ENCODE measurements at places on chromosomes 13 and 19. TPM values are rescaled to one million over a fixed set of nuclear protein-coding genes. Genes with fewer than 3 reads are reported as not detected.

DNA sequence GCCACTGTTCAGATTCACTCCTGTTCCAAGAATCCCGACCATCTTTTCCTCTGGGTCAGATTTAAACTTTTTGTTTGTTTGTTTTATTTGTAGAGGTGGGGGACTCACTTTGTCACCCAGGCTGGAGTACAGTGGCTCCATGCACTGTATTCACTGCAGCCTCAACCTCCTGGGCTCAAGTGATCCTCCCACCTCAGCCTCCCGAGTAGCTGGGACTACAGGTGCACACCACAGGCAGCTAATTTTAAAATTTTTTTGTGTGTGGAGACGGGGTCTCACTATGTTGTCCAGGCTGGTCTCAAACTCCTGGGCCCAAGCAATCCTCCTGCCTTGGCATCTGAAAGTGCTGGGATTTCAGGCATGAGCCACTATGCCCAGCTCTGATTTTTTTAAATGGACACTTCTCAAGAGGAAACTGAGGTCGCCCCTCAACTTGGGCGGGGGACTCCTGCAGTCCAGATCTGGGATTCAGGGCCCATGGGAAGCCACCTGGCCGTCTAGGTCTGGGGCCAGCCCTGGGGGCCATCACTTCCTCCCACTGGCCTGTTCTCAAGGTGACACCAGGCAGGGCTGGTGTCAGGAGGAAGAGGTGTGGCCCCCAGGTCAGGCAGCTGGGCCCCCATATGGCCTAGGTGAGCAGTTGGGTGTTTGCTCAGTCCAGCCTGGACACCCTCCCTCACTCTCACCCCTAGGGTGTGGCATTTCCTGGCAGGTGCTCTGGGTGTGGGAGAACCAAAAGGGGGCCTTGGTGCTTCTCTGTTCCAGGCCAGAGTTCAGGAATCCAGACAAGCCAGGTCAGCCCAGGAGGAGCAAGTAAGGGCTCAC lies 1.3 kb downstream of the B3GNT3 start:
- no peak for DNase-seq
- no peaks in the 10 kb centered on the region for H3K36me3 ChIP-seq
- H3K27ac ChIP-seq: peak overlapping the region; percentile 14

- H3K27me3 ChIP-seq: no peaks in the 10 kb centered on the region
- no peak for DNase-seq
- no peaks in the 10 kb centered on the region for H3K36me3 ChIP-seq
- H3K4me1 ChIP-seq: peaks cover 20% of the 10 kb centered on the region
- peak overlapping the region; percentile 49 for H3K27ac ChIP-seq
- H3K4me3 ChIP-seq: no peak overlapping the region
Measured at GRCh38 chr19:47106821-47107201, 6.8 kb downstream of the ZC3H4 start.

DNA sequence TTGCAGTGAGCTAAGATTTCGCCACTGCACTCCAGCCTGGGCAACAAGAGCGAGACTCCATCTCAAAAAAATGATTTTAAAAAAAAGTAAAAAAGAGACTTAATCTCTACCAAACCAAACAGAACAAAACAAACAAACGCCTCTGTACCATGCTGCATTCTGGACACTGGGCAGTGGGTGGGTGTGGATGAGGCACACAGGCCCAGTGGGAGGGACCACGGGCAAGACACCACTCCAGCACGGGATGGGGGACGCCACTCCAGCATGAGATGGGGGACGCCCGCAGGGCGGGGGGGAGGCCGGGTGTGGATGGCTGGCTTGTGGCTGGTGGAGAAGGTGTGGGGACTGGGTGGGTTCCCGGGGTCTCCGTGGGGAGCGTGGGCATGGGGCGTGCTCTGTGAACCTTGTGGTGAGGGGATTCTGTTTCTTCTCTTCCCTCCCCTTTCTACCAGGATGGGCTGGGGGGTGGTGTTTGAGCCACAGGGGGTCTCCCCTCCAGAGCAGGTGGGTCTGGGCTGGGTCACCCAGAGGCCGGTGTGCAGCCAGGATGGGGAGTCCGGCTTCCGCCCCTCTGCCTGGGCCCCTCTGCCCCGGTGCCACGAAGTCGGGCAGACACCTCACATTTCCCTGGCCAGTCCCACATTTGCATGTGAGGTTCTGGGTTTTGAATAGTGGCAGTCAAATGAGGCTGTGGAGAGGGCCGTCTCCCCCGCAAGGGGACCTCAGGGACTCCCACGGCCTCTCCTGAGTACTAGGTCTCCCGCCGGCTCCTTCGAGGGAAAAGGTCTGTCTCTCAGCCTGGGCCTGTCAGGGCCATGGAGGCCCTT lies 23.9 kb upstream of the MATK start:
- peak; percentile 51 for DNase-seq
- no peaks in the 10 kb centered on the region for H3K27me3 ChIP-seq
- H3K27ac ChIP-seq: no peak overlapping the region
- no peaks in the 10 kb centered on the region for H3K36me3 ChIP-seq
- no peak overlapping the region for H3K4me3 ChIP-seq

- no peaks in the 10 kb centered on the region for H3K4me1 ChIP-seq
- H3K36me3 ChIP-seq: no peaks in the 10 kb centered on the region
- no peak for DNase-seq
- no peak overlapping the region for H3K27ac ChIP-seq
- no peak overlapping the region for H3K4me3 ChIP-seq
- H3K27me3 ChIP-seq: no peaks in the 10 kb centered on the region
Measured at GRCh38 chr13:51919531-51919930, 57.8 kb downstream of the CCDC70 start.

DNA sequence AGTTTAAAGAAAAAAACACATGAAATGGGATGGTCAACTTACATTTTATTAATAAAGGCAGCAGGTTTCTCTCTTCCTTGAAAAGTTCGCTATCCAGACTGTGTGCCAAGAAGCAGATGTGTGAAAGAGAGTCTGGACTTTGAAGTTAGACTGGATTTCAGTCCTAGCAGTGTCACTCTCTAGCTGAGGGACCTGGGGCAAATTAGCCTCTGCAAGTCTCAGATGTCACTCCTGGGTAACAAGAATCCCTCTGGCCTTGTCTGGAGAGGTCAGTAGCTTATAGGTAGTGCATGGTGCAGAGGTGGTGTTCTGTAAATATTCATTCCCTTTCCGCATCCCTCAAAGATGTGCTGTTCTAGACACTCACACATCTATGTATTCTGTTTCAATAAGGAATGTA lies 187.6 kb upstream of the RNF113B start:
- DNase-seq: no peak
- no peaks in the 10 kb centered on the region for H3K4me1 ChIP-seq
- H3K27me3 ChIP-seq: no peaks in the 10 kb centered on the region
- H3K36me3 ChIP-seq: no peaks in the 10 kb centered on the region

DNA sequence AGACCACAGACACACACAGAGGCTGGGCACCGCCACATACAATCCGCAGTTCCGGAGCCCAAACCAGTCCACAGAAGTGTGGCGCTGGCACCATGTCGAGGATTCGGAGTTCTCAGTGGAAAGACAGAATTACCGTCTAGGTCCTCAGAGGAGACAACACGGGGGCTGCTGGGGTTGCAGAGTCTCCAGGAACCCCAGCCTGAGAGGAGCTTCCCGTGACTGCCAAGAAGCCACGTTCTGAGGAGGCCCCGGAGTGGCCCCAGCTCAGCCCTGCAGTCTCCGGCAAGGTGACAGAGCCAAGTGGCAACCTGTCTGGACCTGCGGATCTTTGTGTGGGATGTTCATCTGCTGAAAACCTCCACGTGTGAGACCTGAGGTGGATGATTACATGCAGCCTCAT lies 7.3 kb upstream of the ADPRHL1 start:
- no peak overlapping the region for H3K27ac ChIP-seq
- no peaks in the 10 kb centered on the region for H3K36me3 ChIP-seq
- peaks cover 3% of the 10 kb centered on the region for H3K4me1 ChIP-seq
- H3K4me3 ChIP-seq: no peak overlapping the region
- DNase-seq: no peak

- no peaks in the 10 kb centered on the region for H3K4me1 ChIP-seq
- no peak overlapping the region for H3K4me3 ChIP-seq
- H3K36me3 ChIP-seq: no peaks in the 10 kb centered on the region
- no peaks in the 10 kb centered on the region for H3K27me3 ChIP-seq
- H3K27ac ChIP-seq: no peak overlapping the region
- no peak for DNase-seq
Measured at GRCh38 chr13:87810391-87810801, 139.2 kb downstream of the SLITRK5 start.

DNA sequence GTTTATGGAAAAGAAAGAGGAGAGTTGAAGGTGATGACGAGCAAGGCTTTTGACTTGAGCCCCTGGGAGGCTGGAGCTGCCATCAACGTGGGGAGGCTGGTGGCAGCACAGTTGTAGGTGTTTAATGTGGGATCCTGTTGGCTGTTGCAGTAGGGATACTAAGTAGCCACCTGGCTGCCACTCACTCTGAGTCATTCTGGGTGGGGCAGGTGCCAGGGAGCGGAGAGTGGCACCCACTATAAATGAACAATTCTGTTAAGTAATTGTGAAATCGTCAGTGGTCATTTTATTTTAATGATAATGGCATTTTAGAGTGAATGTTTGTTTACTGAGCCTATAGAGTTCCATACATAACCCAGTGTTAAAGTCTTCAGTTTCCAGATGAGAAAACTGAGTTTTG lies 9.8 kb downstream of the ZNF317 start:
- H3K27ac ChIP-seq: no peak overlapping the region
- DNase-seq: no peak
- H3K4me3 ChIP-seq: no peak overlapping the region
- no peaks in the 10 kb centered on the region for H3K27me3 ChIP-seq
- H3K4me1 ChIP-seq: no peaks in the 10 kb centered on the region

GRCh38 chr13:60118696-60119400 lies 44.9 kb downstream of the DIAPH3 start:
- H3K4me1 ChIP-seq: no peaks in the 10 kb centered on the region
- no peak overlapping the region for H3K27ac ChIP-seq
- H3K36me3 ChIP-seq: no peaks in the 10 kb centered on the region
- DNase-seq: no peak
- no peak overlapping the region for H3K4me3 ChIP-seq
- no peaks in the 10 kb centered on the region for H3K27me3 ChIP-seq

- H3K27ac ChIP-seq: no peak overlapping the region
- no peak for DNase-seq
- H3K36me3 ChIP-seq: peaks cover 13% of the 10 kb centered on the region
Measured at GRCh38 chr13:32107474-32107873, 75.9 kb downstream of the FRY start.

DNA sequence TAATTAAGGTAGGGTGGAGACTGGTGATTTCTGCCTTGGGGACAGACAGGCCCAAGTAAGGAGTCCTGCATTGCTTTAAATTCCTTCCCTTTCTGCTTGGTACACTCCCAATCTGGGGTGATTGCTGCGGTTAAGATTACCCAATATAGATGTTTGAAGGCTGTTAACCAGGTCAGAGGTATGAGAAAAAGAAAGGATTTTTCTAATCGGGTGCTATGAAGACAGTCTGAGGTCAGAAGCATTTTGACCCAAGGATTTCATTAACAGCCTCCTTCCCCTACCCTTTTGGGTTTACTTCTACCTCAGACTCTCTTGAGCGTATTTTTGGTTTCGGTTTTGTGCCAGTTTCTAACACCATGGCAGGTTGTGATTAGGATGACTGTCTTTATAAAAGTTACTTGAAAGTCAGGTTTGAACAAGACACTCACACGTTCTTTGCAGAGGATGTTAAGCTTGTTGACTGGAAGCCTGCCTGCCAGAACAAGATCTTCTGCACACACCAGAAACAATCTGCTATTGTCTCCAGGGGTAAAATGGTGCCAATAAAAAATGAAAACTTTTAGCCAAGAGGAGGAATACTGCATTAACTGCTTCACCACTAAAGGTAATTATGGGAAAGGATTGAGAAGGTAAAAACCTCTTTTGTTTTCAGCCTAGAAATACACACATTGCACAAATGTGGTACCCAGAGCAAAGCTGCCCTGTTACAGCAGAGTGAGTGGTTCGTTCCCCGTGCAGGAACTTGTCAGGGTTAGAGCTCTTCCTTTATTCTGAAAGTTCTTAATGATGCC lies 108.8 kb downstream of the NDFIP2 start:
- no peak for DNase-seq
- no peaks in the 10 kb centered on the region for H3K4me1 ChIP-seq

DNA sequence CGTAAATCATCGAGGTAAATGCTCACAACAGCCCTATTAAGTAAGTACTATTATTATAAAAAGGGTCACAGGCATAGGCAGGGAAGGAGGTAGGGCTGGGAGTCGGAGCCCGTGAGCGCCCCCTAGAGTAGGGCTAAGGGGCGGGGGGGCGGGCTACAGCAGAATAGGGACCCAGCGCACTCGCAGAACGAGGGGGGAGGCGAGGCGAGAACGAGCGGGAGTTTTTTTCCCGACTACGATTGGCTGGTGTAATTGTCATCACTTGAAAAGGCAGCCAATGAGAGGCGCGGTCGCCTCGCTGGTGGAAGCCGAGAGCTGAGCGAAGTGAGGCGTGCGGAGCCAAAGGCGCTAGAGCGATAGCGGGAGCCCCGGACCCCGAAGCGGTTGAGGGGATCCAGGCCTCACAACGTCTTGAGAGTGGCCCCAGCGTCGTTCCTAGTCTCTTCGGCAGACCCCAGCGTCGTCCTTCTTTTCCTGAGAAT lies 24.2 kb downstream of the KEAP1 start:
- H3K4me1 ChIP-seq: no peaks in the 10 kb centered on the region
- H3K36me3 ChIP-seq: no peaks in the 10 kb centered on the region
- peak overlapping the region; percentile 30 for H3K4me3 ChIP-seq
- H3K27me3 ChIP-seq: no peaks in the 10 kb centered on the region
- DNase-seq: peak; percentile 92

- H3K27me3 ChIP-seq: no peaks in the 10 kb centered on the region
- peak within 1 kb of the TSS; percentile 78 for H3K27ac ChIP-seq
- H3K4me3 ChIP-seq: peak within 1 kb of the TSS; percentile 97
- no peaks in the 10 kb centered on the region for H3K36me3 ChIP-seq
- DNase-seq: peak; percentile 99
- peaks cover 21% of the 10 kb centered on the region for H3K4me1 ChIP-seq
Measured at GRCh38 chr19:15418579-15419412, at the start of gene AKAP8L. Gene AKAP8L, minus strand, starts transcription at chr19:15418988. Its CDS starts 65 bp downstream, at chr19:15418923.

GRCh38 chr13:111639196-111639705 lies 318.8 kb downstream of the TEX29 start:
- H3K27me3 ChIP-seq: no peaks in the 10 kb centered on the region
- H3K36me3 ChIP-seq: no peaks in the 10 kb centered on the region
- no peak overlapping the region for H3K27ac ChIP-seq
- no peak for DNase-seq
- no peak overlapping the region for H3K4me3 ChIP-seq

The PALM gene
- 9.2 TPM for polyA plus RNA-seq

The NUFIP1 gene
- polyA plus RNA-seq: 1.3 TPM

The KLK15 gene
- 0.07 TPM for polyA plus RNA-seq

The C13orf42 gene
- not detected for polyA plus RNA-seq

The IGFL3 gene
- polyA plus RNA-seq: not detected

The ATP8B3 gene
- polyA plus RNA-seq: 0.95 TPM

The NLRP9 gene
- 0.04 TPM for polyA plus RNA-seq

The TUBB4A gene
- polyA plus RNA-seq: 3.5 TPM

The ZNF442 gene
- 0.57 TPM for polyA plus RNA-seq

Data from pancreas (tissue), 10 donors.